Stimulated activated CD4-positive, alpha-beta T cell treated with anti-CD3 and anti-CD28 coated beads, Interleukin-1b, Interleukin-23, amount 100 ng/mL, for 4 hours (primary cell): ENCODE measurements at places on chromosomes 1 and 21.

DNA sequence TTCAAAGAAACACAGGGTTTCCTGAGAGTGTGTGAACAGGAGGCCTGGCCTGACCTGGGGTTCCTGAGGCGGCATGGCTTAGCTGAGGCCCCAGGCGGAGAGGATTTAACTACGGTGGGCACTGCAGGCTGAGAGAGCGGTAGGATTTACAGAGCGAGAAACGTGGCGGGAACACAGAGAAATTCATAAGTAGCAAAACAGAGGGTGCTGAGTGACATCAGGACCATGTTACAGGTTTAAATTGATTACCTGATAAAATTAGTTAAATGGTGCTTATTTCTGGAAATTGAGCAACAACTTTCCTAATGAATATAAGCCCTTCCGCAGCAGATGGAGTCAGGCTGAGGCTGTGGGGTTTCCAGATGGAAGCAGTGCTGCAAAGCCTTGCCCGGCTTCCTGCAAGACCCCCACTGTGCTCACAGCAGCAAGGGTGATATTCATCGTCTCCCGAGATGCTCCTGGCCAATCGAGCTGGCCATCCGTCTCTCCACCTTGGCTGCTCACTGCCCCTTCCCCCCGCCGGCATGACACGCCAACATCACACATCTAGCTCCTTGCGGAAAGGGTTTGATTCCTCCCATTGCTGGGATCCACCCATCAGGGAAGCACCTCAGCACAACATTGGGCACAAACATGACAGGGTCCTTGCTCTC, 69.4 kb upstream of the MORC3 start:
- no peak for DNase-seq

GRCh38 chr1:85349224-85349623, 72.8 kb upstream of the BCL10 start:
- no peak for DNase-seq

DNA sequence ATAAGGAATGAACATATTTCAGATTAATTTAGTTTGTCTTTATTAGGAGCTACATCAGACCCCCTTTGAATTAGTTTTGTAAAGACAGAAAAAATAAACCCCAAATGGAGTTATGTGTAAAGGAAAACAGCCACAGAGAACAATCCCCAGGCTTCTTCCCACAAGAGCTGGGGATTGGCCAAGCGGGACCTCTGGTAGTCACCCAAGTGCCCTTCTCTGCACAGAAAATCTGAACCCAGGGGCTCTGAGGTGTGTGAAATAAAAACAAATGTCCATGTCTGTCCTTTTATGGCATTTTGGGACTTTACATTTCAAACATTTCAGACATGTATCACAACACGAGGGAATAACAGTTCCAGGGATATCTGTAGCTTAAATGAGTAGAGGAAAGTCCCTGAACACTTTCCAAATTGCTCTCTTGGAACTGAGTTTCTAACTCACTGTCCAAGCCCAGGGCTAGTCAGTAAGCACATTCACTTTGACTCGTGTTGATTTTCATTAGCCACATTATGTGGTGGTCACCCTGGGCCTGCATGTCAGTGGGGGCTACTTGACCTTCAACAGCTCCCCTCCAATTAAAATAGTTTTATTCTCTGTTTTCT, 22.5 kb downstream of the DPT start:
- no peak for DNase-seq

GRCh38 chr1:169090900-169091311, 15.6 kb upstream of the ATP1B1 start:
- no peak for DNase-seq

DNA sequence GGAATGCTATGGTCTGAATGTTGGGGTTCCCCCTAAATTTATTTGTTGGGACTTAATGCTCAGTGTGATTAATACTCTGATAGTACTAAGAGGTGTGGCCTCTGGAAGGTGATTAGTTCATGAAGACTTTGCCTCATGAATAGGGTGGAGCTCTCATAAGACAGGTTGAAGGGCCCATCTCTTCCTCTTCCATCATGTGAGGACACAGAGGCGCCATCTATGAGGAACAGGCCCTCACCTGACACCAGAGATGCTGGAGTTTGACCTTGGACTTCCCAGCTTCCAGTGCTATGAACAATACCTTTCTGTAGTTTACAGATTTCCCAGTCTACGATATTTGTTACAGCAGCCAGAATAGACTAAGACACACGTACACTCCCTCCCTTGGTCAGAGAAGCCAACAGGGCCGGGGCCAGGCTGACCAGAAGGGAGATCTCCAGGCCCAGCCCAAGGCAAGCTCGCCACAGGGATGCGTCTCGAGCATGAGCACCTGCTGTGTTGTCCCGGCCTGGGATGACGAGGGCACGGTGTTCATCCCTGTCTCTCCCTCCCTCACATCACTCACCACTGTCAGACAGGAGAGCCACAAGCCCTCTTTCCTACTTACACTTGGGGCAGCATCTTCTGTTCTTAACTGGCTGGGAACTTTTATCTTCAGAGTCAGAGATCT, 4.7 kb upstream of the ABCG1 start:
- no peak for DNase-seq

GRCh38 chr1:164633997-164634396, 75.0 kb downstream of the PBX1 start:
- no peak for DNase-seq

GRCh38 chr1:205237526-205238484, 10.1 kb downstream of the TMCC2 start:
- peak; percentile 11 for DNase-seq

DNA sequence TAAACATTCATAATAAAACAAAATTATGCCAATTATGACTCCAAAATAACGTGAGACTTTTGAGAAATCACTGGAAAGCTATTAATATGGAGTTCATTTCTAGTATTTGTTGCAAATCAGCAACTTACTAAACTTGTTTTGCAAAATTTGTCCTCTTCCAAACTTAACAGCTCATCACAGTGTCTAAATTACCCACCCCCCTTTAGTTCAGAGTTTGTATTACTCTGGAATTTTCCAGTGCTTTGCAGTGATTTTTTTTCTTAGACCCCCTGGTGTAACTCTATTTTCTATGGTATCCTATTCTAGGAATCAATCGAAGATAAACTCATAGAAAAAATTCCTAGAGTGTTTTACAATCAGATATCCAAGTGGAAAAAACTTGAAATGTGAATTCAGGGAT, 72.4 kb upstream of the CACHD1 start:
- no peak for DNase-seq

GRCh38 chr21:14096172-14096571, 114.6 kb downstream of the LIPI start:
- DNase-seq = no peak

GRCh38 chr1:159949981-159950381, 4.1 kb downstream of the SLAMF9 start:
- no peak for DNase-seq

- no peak for DNase-seq
Observed at GRCh38 chr1:228883535-228883934, 148.3 kb downstream of the RHOU start.

- no peak for DNase-seq
Observed at GRCh38 chr1:216184126-216184680, 239.0 kb downstream of the USH2A start.

- DNase-seq = no peak
Observed at GRCh38 chr1:29835874-29836273, 599.6 kb downstream of the PTPRU start.

DNA sequence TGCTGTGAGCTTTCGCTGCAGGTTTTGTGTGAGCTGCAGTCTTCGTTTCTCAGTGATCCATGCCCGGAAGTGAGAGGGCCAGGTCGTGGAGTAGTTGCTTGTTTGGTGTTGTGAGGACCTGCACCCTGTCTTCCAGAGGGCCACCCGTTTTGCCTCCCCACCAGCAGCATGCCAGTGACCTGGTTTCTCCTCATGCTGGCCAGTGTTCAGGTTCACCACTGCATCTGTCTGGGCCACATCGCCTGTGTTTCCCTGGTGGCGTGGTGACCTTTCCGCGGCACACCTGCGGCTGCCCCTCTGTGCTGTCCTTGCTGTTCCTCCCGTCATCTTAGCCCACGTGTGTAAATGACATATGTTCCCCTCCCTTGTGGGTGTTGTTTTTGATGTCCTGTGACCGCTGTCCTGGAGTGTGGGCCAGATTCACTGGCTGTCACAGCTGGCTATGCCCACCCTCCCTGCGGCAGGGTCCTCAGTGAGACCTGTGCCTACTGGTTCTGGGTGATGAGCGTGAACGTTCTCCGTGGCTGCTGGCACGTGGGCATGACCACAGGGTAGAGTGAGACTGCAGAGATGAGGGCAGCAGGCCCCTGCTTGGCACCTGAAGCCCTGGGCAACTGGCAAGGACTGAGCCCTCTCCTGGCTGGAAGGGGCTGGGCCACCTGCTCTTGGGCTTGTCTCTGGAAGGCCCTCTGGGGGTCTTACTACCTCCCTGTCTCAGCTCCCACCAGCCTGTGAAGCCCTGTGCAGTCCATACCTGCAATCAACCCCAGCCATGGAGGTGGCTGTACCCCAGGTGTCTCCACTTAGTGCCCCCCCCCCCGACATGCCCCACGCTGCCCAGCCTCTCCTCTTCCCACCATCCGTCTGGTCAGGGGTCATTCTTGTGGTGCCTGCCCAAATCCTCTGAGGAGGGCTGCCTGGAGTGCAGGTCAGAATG, 7.3 kb downstream of the IBA57 start:
- no peak for DNase-seq

- DNase-seq = no peak
Observed at GRCh38 chr1:41768583-41768982, 150.1 kb downstream of the HIVEP3 start.

GRCh38 chr21:39178421-39178820, 4.8 kb downstream of the PSMG1 start:
- no peak for DNase-seq

- no peak for DNase-seq
Observed at GRCh38 chr1:41274752-41275545, 32.8 kb upstream of the SCMH1 start.

DNA sequence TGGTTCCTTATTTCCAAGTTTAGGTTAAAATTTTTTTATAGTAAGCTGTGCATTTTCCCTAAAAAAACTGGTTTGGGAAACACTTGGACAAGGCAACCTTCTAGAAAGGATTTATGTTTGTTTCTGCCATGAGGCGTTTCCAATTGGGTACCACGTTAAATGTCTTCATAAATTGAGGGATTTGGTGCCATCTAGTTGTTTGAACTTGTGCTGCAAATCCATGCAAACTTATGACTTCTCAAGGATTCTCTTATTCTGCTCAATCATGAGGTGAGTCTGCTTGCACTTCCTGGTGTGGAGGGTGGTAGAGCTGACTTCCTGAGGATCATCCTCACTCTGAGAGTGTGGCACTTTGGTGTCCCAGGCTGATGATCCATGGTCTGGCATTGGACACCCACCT, 123.3 kb downstream of the PCNX2 start:
- no peak for DNase-seq

- DNase-seq = no peak
Observed at GRCh38 chr1:47213230-47213963, 18.6 kb downstream of the TAL1 start.

GRCh38 chr1:214234635-214235025, 46.3 kb upstream of the SMYD2 start:
- no peak for DNase-seq

DNA sequence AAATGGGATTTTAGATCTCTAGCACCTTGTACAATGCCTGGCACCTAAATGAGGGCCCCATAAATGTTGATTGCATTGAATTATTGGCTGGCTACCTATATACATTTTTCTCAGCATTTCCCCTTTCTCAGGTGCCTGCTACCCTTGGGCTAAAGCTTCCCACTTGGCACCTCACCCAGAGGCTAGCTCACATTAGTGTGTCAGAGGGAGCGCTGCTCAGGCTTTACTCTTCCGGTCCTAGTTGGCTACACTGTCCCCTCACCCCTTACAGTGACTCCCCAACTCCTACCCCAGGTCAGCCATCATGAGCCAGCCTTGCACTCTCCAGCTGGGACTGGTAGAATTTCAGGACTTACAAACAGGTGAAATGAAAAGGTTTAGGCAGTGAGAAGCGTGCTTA, 9.5 kb downstream of the TRAF5 start:
- DNase-seq = no peak

GRCh38 chr1:159980076-159980475, 26.0 kb upstream of the SLAMF9 start:
- DNase-seq = no peak

- no peak for DNase-seq
Observed at GRCh38 chr1:65480684-65481405, 60.4 kb downstream of the LEPR start.

- DNase-seq = peak; percentile 45
Observed at GRCh38 chr1:22416555-22417454, 34.8 kb upstream of the ZBTB40 start.

DNA sequence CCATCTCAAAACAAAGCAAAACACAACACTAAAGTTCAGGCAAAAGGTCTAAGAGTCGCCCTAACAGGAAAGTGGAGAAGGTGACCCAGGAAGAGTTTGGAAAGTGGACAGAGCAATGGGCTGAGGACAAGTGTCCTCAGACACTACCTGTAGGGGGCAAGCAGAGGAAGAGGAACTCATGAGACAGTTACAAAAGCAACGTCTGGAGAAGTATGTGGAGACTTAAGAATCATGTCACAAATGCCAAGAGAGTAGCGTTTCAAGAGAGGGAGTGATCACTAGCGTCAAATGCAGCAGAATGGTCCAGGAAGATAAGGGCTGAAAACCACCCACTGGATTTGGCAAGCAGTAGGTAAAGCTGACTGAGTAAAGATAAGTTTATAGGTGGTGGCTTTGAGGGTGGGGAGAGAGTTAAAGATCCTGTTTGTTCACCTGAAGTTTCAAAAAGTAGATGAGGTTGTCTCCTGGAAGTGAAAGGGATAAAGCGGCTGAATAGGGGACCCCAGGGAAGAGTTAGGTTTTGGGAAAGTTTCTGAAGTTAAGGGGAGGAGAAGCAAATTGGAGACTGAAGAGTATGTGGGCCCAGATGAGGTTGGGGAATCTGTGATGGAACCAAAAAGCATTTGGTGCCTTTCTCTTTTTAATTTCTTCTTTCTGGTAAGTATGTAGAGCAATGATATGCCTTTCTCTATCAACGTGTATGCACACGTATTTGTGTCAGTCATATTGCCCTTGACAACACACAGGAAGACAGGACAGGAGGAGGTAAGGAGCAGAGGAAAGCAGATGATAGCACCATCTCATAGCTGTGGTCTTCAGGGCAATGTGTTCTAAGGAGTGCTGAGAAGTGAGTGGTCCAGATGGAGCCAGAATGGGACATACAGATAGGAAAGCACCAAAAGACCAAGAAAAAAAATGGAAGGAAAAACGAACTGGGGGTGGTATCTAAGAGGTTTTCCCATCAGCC, 3.1 kb downstream of the BSDC1 start:
- no peak for DNase-seq

DNA sequence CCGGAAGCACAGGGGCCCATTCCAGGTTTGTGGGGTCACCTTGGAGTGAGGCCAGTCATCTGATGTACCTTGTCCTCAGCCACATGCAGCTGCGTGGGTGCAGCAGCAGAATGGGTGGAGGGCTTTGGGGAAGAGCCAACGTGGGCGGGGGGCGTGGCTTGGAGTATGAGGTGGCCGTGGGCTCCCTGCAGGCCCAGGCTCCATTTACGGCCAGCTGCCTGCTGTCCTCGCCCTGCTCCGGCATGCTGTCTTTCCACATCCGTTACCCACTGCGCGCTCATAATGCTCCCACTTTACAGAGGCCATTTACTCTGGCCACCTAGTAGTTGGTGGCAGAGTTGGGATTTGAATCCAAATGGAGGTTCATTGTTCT, 27.8 kb upstream of the TINAGL1 start:
- DNase-seq = no peak
